Glomerular endothelial cell (primary cell): ENCODE measurements at places on chromosomes 2 and 18. TPM values are rescaled to one million over a fixed set of nuclear protein-coding genes. Genes with fewer than 3 reads are reported as not detected.

The ATL2 gene
- 34.4 and 48.5 TPM in 2 replicates for total RNA-seq

The CAPN13 gene
- total RNA-seq, result not detected in 2 replicates

GRCh38 chr2:99806758-99807157, 316.9 kb upstream of the REV1 start:
- DNase-seq, result no peak

- no peak for DNase-seq
Measured at GRCh38 chr18:2907550-2908135, 60.8 kb downstream of the EMILIN2 start.

DNA sequence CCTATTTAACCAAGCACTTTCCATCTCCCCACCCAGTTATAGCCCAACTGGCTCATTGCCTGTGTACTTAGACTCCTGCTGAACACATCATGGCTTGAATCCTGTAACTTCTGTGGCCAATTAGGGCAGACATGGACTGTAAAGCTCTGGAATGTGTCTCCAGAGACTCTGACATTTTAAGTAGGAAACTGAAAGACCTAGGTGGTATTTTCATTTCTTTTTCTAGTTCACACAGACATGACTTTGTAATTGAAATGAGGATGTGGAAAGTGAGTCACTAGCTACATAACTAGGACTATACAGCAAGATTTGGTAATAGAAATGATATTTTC, 12.2 kb downstream of the DOK1 start:
- no peak for DNase-seq

DNA sequence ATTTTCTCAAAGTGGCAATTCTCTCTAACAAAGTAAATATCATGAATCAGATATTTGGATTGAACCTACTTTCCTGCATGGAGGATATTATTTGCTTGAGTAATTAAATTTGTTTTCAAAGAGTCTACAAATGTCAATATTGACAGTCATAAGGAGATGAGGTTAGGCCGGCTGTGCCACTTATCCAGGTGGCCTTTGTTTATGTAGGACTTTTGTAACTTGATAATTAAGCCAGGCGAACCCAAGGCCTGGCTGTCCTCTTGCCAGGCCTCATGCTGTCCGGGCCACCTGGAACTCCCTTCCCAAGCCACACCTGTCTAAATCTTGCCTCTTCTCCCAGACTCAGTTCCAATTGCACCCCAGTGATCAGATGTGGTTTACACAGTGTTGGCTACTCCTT, 255.2 kb downstream of the ACKR3 start:
- DNase-seq, result no peak

DNA sequence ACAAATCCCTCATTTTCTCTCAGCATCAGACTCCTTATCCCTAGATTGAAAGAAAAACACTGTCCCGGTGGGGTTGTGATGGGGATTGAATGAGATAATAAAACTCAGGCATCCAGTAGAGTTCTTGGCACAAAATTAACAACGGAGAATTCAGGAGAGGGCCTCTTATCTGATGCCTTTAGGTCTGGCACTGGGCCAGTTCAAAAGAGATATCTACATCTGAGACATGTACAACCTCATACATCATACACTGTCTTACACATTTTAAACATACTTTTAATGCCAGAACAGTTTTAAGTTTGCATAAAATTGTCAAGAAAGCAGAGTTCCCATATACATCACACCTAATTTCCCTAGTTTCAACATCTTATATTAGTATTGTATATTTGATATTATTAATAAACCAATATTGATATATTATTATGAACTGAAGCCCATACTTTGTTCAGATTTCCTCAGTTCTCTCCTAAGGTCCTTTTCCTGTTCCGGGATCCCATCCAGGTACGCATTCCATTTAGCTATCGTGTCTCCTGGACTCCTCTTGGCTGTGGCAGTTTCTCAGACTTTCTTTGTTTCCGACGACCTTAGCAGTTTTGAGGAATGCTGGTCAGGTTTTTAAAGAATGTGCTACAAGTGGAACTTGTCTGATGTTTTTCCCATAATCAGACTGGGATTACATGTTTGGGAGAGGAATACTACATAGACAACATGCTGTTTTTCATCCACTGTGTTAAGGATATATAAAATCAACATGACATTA, 27.8 kb downstream of the NXPH2 start:
- no peak for DNase-seq
